ENCODE measurements at places on chromosomes 11 and 22.

- DNase-seq = no peak
These were observed 34.9 kb downstream of the TOLLIP start for GRCh38 chr11:1274501-1274900.

- DNase-seq = no peak
These were observed 74.4 kb upstream of the PPARA start for GRCh38 chr22:46075764-46076531.

DNA sequence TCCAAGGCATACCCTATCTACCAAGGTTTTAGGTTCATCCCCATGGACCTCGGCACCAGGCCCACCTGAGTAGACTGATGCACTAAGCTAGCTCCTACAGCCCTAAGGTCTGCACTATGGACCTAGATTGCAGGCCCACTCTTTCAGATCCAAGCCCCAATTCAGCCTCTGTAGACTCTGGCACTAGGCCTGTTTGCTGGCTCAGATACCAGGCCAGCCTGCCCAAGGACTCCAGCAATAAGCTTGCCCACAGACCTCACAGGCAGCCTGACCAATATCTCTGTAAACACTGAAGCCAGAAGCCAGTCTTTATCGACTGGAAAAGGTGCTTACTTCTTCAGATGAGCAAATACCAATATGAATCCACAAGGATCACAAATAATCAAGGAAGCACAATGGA is 411.3 kb downstream of the INSC start:
- DNase-seq = no peak

GRCh38 chr11:76361374-76361773 is 19.6 kb downstream of the THAP12 start:
- DNase-seq = no peak

GRCh38 chr22:29302681-29303465 is 3.6 kb upstream of the GAS2L1 start:
- DNase-seq = no peak

DNA sequence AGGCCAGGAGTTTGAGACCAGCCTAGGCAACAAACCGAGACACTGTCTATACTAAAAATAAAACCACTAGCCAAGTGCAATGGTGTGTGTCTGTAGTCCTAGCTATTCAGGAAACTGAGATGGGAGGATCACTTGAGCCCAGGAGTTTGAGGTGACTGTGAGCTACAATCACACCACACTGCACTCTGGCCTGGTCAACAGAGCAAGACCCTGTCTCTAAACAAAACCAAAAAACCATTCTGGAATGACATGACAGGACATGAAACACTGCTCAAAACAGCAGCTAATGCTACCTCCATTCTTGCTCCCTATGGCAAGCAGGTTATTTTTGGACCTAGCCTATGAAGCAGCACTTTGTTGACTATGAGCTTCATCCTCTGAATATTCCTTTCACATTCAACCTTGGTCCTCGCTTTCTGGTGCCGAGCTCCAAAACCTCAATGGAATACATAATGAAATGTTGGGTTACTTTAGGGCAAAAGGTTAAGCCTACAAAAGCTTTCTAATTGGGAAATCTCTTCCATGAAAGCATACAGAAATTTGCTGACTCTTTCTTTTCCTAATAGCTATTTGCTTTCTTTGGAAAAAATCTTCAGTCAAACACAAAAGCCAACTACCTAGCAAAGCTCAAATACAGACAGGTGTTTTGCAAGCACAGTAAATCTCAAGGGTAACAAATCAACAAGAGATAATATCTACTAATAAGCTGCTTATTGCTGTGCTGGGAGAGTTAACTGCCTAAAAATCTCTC is 21.1 kb downstream of the SIK3 start:
- DNase-seq = no peak

DNA sequence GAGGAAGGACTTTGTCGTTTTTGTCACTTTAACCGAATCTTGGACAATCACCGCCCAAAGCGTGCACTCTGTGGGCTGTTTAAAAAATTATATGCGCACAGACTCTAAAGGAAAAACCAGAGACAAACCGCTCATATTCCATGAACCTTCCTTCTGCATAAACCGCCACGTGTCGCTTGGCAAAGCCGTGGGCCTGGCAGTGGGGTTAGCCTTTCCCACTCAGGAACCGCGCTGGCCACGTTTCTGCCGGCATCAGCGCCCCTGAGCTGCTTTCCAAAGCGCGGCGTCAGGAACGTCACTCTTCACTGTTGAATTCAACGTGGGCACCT is 22.8 kb downstream of the KRTAP5-5 start:
- DNase-seq = no peak

DNA sequence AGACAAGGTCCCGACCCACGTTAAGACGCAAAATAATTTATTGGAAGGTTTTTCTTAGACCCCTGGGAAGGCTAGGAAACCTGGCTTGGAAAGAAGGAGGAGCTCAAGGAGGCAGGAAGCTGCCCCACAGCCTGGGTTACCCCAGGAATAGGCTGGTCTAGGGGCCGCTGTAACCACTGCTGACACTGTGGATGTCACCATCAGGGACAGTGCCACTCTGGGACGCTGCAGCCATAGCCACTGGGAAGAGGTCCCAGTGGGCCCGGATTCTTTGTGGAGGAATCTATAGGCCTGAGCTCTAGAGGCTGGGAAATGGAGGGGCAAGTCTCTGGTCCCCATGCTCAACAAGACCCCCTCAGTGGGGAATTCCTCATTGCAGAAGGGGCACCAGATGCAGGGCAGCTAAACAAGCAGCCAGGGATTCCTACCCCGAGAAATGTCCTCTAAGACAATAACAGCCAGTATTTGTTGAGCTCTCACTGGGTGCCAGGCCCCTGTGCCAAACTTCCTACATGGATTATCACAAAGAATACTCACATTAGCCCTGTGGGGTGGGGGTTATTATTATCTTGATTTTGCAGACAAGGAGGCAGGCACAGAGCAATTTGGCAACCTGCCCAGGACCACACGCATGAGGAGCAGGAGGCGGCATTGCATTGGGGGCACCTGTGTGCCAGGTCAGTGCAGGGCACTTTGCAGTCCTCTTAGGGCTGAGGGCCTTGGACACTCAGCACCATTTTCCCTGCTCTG is 19.5 kb upstream of the CHKA start:
- no peak for DNase-seq

GRCh38 chr11:35116762-35117640 is 22.0 kb upstream of the CD44 start:
- no peak for DNase-seq
